Left hindlimb (tissue), 1 donor: ENCODE measurements at places on chromosomes 3 and 15.
A peak's percentile ranks its signal among the peaks of the same experiment; 100 is the strongest.

DNA sequence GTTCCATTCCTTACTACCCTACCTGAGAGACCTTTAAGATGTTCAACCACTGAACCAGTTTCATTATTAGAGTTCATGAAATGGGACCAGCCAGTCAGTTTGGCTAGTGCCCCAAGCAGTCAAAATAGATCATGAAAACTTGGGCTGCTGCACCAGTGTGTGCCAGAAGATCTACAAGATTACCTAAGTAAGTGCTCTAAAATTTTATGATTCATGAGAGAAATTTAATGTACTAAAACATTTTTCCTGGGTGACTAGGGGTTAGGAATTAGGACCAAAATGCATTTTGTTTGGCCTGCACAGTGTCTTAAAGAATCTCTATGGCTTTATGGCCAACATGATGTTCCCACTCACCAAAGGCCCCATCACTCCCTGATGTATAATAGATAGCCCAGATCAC lies 214.7 kb downstream of the ATP8B4 start:
- no peak for DNase-seq

- DNase-seq, result peak; percentile 73
Measured at GRCh38 chr3:58062472-58062871, 54.2 kb downstream of the FLNB start.

DNA sequence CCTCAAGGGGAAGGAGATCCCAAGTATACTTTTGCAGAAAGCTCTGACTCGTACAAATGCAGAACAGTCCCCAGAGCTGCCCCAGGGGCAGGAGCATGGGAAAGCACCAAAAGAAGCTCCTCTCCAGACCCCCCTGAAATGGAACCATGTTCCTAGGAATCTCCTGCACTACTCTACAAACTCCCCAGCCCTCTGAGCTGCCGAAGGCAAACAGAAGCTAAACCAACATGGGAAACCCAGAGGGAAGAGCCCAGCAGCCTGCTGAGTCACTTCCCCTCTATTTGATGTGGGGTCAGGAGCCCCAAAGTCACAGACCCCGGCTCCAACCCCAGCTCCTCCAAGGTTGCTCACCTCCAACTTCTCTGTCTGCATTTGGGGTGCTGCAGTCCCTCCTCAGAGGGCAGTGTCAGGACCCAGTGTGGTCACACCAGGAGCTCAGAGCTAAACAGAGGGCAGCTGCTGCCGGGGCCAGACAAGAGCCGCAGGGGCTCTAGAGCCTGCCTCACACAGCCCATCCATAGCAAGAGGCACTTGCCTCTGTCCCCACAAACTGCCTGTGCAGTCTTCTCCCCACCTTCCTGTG lies 3.8 kb upstream of the PLXNA1 start:
- DNase-seq, result no peak

DNA sequence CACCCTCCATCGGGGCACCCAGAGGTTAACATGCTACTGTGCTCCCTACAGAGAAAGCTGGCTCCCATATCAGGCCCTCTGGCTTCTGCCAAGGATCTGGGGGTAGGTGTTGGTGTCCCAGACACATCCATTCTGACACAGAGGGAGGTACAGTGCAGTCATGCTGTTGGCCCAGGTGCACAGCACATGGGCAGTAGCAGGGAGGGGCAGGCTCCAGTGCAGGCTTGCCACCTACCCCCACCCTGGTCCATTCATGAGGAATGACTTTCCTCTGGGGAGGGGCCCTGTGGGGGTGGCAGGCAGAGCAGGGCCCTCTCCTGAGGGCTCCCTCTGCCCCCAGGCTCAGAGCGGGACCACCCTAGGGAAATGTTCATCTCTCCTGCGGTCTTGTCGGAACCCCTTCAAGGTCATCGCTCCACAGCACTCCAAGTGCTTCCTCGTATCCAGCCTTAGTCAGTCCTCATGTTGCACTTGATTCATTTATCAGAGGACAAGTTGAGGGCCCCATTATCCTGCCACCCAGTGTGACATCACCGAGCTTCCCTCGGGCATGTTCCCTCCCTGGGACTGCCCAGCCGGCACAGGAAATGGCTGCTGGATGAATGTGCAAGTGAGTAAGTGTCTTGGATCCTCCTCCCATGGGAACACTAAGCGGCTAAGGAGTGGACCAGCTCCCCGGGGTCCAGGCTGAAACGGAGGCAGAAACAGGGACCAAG lies 10.0 kb downstream of the DUSP7 start:
- no peak for DNase-seq

- DNase-seq, result no peak
Measured at GRCh38 chr3:57974796-57975388, 33.3 kb upstream of the FLNB start.

DNA sequence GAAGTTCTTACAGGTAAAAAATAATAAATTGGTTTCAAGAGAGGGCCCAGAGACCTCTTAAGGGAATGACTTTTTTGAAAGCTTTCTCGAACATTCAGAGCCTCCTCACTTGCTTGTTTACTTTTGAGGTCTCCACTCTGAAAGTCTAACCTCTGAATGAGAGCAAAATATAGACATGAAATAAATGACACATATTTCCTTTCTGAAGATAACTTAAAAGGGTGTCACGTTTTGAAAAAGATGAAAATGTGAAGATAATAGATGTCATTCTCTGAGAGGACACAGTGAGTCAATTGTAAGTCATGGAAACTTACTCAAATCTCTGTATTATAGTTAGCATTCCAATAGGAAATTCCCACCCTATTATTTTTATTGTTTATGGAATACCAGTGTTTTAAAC lies 44.6 kb downstream of the HACD2 start:
- no peak for DNase-seq

DNA sequence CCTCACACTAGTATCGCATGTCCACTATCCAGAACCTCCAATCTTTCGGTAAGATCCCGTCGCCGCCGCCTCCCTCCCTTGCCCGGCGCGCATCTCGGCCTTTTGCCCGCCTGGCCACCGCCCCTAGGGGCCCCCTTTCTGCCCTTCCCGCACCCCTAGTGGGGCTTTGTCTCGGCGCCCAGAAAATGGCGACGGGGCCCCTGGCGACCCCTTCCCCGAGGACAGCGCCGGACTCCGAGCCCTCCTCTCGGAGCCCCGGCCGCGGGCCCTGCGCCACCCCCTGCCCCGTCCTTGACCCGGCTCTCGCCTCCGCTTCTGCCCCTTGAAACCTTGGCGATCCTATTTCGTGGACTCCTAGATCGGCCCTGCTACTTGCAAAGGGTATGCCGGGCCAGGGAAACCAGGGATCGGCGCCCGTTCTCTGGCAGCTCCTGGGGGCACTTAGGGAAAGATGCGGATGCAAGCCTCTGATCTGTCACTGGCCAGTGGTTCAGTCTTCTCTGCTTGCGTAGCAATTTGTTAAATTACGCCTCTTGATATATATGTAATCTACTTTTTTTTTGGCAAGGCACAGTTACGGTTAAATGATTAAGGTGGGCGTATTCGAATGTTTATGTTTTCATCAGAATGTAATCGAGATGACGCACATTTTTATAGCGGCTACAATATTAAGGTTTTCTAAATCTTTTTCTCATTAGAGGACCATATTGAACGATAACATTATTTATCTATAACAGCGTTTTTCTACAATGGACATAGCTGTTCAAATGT lies 603 bp downstream of the EIF1B start:
- peak; percentile 69 for DNase-seq

GRCh38 chr3:87836026-87836425 lies 222.8 kb downstream of the CGGBP1 start:
- DNase-seq, result no peak

GRCh38 chr3:68142441-68142840 lies 488.0 kb upstream of the SUCLG2 start:
- DNase-seq, result no peak

GRCh38 chr15:88012233-88012632 lies 244.3 kb downstream of the NTRK3 start:
- DNase-seq, result no peak
